Dorsolateral prefrontal cortex (tissue), 122 donors: ENCODE measurements at places on chromosomes 11 and 22. TPM values are rescaled to one million over a fixed set of nuclear protein-coding genes. Genes with fewer than 3 reads are reported as not detected.

Gene MLC1
- 130 TPM for total RNA-seq

Gene TSGA10IP
- total RNA-seq: not detected

Gene CYP2D6
- 3.9 TPM for total RNA-seq

Gene C22orf31
- total RNA-seq: not detected

Gene TAGLN
- 45.7 TPM for total RNA-seq

- DNase-seq: no peak
Measured at GRCh38 chr22:48630433-48630754, 1197.3 kb downstream of the BRD1 start.

DNA sequence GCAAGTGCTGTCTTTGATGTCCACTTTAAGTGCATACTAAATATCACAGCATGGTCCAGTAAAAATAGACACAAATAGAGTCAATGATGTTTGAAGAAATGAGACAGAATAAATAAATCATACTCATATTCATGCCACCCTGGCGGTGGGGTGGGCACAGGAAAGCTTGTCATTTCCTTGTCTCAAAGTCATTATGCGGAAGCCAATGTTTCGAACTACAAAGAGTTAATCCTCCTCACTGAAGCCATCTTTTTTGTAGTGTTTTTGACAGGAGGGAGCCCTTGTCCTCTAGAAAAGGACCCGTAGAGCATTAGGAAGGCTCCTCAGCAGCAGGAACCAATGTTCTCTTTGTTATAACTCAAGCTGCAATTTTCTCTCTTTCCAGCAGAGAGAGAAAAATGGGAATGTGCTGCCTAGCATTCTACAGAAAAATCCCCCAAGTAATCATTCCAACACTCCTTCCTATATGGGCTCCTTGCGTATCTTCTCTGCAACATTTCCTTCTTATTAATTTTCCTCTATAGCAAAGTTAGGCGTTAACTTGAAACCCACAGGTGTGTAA is 30.6 kb downstream of the SC5D start:
- DNase-seq: no peak

- DNase-seq: no peak
Measured at GRCh38 chr11:112794331-112794846, 166.8 kb upstream of the NCAM1 start.

- no peak for DNase-seq
Measured at GRCh38 chr11:63462137-63462536, 28.8 kb downstream of the PLAAT5 start.

DNA sequence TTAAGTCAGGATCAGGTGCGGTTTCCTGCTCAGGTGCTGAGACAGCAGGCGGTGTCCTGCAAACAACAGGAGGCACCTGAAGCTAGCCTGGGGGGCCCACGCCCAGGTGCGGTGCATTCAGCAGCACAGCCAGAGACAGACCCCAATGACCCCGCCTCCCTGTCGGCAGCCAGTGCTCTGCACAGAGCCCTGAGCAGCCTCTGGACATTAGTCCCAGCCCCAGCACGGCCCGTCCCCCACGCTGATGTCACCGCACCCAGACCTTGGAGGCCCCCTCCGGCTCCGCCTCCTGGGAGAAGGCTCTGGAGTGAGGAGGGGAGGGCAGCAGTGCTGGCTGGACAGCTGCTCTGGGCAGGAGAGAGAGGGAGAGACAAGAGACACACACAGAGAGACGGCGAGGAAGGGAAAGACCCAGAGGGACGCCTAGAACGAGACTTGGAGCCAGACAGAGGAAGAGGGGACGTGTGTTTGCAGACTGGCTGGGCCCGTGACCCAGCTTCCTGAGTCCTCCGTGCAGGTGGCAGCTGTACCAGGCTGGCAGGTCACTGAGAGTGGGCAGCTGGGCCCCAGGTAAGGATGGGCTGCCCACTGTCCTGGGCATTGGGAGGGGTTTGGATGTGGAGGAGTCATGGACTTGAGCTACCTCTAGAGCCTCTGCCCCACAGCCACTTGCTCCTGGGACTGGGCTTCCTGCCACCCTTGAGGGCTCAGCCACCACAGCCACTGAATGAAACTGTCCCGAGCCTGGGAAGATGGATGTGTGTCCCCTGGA is at the start of gene MYO7A:
Gene MYO7A (plus strand): TSS at position 327 of the 772 bp plus-strand sequence. CDS start 2,389 bp downstream, outside the sequence.
- DNase-seq: no peak

DNA sequence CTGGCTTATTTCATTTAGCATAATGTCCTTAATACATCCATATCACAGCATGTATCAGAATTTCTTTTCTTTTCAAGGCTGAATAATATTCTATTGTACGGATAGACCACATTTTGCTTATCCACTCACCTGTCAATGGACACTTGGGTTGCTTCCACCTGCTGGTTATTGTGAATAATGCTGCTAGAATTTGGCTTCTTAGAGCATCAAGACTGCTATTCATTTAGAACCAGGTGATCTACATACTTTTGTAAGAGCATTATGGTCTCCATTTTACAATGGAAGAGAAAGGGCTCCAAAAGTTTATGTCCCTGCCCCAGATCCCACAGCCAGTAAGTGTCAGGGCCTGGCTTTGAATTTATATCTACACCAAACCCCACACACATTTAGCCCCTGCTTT is 100.7 kb upstream of the CD82 start:
- DNase-seq: no peak
